ACHN (cell line): ENCODE measurements at places on chromosomes 4 and X.

- no peak for DNase-seq
Measured at GRCh38 chr4:84238247-84239090, 260.6 kb downstream of the NKX6-1 start.

GRCh38 chr4:13544606-13545393 is 492 bp upstream of the NKX3-2 start:
- DNase-seq: peak; percentile 79

GRCh38 chr4:112377171-112377570 is 80.0 kb downstream of the ALPK1 start:
- DNase-seq: no peak

DNA sequence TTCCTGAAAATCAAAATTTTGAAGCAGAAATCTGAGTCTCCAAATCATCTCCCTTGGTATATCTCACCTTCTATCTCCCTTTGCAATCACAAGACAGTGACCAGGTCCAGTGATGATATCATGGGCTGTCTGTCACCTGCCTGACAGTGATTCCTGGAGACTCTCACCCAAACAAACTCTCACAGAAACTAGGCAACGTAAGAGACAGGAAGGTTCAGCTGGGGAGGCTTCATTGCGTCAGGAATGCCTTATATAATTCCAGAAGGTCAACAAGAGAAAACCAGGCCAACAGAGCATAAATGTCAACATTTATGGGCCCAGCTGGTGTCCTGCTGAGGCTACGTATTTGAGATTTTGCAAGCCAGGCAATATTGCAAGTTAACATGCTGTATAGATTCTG is 412.7 kb downstream of the KCNIP4 start:
- no peak for DNase-seq

- no peak for DNase-seq
Measured at GRCh38 chr4:145722561-145722960, 42.6 kb downstream of the C4orf51 start.

- DNase-seq: no peak
Measured at GRCh38 chr4:137421796-137422195, 110.5 kb downstream of the PCDH18 start.

DNA sequence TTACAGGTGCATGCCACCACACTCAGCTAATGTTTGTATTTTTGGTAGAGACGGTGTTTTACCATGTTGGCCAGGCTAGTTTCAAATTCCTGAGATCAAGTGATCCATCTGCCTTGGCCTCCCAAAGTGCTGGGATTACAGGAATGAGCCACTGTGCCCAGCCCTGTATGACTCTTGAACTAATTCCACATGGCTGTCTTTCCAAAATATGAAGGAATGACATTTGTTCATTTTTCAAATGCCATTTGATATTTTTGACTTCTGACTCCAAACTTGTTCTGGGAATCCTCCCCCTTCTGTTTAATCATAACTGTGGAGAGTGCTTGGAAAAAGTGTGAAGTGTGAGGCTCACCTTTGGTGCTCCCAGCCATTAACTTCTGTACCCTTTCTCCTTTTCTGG is 119.2 kb downstream of the NHS start:
- DNase-seq: no peak

DNA sequence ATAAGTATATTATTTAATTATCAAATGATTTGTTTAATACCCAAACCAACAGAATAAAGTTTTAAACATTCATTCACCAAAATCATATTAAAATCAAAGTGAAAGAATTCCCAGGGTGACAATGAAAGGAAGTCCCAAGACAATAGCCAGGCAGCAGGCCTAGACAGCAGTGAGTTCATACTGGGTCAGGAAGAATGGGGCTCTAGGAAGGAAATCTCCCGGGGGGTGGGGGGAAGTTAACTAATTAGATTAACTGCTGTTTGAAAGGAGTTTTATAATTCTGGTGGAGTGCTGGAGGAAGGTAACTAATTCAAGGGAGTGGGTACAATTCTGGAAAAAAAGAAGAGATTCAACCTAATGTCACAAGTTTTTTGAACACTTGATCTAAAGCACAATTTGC is 104.1 kb downstream of the ZAR1 start:
- no peak for DNase-seq

DNA sequence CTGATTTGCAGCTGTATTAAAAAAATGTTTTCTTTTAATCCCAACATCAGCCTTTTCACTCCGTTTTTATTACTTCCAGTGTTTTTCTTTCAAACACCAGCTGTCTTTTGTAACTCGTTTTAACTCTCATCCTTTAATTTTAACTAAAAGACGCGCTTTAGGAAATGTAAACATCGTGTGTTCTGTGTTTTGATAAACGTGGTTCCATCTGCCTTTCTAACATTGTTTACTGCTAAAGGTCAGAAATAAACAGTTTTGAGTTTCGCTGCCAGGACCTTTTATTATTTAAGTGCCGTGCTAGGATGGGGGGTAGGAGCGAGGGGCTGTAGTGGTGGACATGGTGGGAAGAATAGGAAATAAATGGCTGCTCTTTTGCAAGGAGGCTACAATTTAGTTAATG is 1.5 kb downstream of the N4BP2 start:
- DNase-seq: no peak

DNA sequence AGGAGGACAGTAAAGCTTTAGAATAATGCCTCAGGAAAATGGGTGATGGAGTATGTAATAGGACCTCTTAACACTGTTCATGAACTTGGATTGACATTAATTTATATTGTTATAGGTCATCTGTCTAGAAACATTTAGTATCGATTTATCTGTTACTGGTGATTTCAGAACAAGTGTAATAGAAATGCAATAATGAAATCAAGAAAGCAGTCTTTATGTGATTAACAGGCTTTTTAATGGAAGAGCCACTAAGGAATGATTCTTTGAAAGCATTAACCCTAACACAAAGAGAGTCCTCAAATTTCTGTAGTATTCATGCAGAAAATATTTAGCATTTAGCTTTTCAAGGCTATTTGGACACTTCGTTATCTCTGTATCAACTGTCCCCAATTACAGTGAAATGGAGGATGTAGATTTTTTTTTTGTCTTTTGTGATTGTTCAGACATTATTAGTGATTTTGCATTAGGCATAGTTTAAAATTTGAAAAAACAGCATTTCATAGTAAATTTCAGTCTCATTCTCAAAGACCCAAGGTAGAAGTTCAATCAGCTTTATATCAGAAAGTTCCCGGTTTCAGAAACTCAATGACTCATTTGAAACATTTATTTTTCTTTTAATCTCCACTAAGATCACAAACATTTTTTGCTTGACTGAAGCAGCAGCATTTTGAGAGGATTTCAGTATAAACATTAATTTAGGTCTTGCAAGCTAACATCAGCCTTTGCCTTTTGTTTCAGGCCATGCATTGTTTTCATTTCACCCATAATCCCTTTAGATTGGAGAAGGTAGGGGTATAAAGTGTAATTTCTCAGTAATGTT is 56.3 kb downstream of the AGTR2 start:
- no peak for DNase-seq

DNA sequence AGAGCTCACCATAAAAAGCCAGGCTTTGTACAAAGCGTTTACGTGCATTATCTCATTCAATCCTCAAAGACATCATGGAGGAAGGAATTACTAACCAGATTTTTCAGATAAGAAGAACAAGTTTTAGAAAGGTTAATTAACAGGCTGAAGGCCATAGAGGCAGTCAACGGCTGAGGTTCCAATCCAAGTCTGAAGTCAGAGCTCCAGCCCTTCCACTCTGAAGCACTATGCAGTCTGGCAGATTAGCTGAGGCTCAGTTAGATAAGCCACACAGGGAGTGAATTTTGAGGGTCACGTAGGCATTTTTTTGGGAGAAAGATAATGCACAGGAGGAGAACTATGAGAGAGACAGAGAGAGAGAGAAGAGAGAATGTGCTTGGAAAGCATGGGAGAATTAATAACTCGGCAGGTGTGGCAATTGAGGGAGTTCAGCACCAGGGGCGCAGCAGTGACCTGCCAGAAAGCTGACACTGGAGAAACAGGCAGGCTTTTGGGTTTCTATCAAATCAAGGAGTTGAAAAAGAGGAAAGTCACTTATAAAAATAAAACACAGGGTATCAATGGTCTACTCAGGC is 116.5 kb upstream of the NAP1L5 start:
- DNase-seq: no peak

- DNase-seq: no peak
Measured at GRCh38 chr4:107978716-107979451, 10.8 kb upstream of the HADH start.

- DNase-seq: no peak
Measured at GRCh38 chr4:145380123-145380522, 101.5 kb upstream of the SMAD1 start.

GRCh38 chrX:150879855-150880807 is 18.3 kb downstream of the CD99L2 start:
- no peak for DNase-seq

DNA sequence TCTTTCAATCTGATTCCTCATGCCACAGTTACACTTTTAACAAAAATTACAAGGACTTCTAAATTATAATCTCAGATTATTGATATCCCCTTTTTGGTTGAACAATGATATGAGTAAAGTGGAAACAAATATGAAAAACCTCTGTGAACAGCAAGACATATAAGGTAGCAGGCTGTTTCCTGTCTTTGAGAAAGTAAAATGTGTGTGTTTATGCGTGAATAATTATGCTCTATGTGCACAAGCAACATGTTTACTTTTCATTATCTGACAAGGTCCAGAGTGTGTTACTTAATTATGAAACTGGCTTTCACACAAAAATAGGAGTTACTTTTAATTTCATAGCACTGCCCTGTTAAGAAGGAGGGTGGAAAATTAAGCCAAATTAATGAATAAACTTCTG is 43.1 kb downstream of the DDIT4L start:
- no peak for DNase-seq
